ENCODE measurements at places on chromosomes 11 and 22.

DNA sequence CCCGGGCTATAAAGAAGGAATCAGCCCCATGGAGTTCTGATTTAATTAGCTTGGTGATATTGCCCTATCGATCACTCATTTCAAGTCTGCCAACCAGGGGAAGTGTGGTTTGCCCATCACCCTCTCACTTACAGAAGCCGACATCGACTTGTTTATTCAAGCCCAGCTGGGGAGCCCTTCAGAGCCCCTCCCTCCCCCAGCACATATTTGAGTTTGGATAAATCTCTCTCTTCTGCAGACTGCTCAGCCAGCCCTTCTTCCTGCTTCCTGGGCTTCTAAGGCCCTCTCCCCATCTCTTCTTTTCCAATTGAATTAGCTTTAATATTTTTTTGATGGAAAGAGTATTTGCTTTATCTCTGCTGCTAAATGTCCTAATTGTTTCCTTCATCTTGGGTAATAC is 299.0 kb downstream of the MIAT start:
- DNase-seq, result no peak

GRCh38 chr22:30280505-30280904 is 8.8 kb downstream of the CASTOR1 start:
- DNase-seq, result no peak

DNA sequence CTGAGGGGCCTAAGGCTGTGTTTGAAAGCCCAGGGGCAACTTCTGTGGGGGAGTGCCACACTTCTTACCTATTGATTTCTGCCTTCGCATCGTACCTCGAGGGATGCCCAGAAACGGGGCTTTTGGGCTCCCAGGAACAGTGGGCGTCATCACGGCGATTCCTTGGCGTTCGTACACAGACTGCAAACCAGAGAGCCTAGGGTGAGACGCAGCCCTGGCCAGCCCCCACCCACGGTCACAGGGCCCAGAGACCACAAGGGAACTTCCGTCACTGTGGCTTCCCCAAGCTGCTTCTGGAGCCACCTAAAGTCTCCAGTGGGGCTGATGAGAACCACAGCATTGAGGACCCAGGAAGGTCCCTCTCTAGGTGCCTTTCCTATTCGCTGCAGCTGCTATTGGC is 91.9 kb downstream of the CTTN start:
- no peak for DNase-seq

DNA sequence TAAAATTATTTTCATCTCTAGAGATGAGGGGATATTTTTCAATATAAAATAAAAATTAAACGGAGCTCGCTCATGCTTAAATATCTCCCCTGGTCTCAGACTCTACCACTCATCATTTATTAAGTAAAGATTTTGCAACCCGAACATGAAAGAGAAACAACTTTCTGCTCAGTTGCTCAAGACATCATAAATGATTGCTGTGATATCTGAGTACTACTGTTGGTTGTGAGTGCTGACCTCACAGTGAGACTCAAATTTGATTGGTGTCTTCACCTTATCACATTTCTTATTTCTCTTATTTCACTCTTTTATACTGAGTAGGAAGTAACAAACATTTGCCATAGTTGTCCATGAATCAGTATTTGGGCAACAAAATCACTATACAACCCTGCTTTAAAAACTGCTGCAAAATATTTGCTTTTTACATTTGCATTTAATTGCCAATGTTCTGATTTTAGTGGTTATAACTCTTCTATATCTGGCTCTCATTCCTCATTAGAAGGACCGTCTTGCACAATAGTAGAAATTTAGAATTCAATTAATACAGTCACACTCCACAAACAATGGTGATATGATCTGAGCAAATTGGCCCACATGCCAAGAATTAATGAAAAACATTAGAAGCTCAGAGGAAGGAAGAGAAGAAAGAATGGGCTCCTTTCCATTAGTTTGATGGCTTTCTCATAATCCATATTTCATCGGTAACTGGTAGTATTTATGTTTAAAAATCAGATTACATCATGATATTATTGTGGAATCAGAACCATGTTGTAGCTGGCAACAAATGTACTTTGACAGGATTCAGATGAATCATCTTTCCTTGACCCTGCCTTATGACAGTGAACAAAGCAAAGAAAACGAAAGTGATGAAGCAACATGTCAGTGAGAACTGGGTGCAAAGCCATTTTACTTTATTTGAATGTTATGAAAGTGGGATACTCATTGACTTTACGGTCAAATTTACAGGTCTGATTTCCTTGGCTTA is 973.6 kb upstream of the TENM4 start:
- DNase-seq, result no peak

GRCh38 chr11:117828611-117829368 is 4.2 kb upstream of the FXYD2 start:
- no peak for DNase-seq

- DNase-seq, result no peak
These were observed 15.3 kb downstream of the IL17REL start for GRCh38 chr22:49997251-49997599.

DNA sequence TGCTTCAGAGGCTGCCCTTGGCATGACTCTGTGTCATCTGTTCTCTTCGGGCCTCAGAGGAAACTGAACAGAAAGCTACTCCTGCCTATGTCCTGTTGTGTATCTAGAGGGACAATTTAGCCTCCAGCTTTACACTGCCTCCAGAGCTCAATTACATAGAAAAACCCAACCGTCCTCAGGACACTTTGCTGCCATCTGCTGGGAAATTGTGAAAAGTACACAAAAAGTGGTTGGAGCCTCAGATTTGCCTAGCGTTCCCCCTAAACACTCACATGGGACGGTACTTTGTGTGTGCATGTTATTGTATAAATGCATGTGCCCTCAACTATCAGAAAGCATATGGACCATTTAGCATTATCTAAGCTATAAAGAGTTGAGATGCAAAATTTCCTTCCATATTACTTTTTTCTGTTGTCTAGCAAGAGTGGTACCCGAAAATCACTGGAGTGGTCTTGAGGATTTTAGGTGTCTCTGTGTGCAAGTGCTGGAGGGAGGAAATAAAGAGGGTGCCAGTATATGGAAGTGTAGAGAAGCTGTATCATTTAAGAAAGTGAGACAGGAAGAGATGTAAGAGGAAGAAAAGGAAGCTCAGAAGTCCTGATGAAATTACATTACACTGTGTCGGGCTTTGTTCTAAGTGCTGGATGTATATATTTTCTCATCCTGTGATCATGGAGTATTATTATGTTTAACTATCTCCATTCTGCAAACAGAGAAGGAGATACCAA is 8.7 kb upstream of the MS4A4E start:
- DNase-seq, result peak; percentile 45

DNA sequence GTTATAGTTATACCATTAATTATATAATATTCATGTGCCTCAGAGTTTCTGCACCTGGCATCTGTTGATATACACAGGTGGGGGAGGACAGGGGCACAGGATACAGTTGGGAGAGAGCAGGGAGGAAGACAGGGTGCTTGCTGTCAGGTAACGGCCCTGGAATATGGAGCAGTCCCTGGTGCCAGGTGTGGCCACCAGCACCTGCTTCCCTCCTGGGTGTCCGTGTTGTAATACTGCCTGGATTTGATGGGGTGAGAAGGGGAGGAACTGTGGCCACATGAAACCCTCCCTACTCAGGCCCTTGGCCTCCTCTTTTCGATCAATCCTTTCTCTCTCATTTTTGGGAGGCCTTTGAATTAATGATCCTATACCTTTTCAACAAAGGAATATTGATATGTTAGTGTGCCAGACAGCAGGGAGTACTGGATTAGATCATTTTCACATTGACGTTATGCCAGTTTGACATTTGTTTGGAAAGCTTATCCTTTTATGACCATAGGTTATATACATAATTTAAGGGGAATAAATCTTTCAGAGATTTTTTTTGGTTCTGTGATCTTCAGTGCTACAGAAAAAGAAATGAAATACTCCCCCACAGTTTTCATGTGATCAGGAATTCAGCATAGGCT is 88.6 kb downstream of the TEAD1 start:
- no peak for DNase-seq

- DNase-seq, result no peak
These were observed 1.7 kb upstream of the INCENP start for GRCh38 chr11:62122076-62122475.

DNA sequence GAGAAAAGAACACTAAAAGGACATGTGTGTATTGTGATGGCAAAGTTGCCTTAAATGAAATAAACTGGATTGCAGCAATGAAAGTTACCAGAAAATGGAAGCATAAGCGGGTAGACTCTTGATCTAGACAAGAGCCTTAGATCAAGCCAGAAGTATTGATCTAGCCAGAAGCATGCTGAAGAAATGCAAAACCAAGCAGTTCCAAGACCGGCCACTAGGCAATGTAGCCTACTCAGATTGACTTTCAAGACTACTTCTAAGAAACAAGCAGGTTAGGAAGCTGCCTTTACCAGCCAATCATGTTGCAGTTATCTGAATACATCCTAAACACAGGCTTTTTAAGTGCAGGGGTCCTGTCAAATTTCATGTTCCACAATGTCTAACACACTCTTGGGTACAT is 54.6 kb downstream of the KCNA4 start:
- DNase-seq, result no peak

Measured in neuronal stem cell (in vitro differentiated cells).